ENCODE measurements at places on chromosomes 16 and 17.

DNA sequence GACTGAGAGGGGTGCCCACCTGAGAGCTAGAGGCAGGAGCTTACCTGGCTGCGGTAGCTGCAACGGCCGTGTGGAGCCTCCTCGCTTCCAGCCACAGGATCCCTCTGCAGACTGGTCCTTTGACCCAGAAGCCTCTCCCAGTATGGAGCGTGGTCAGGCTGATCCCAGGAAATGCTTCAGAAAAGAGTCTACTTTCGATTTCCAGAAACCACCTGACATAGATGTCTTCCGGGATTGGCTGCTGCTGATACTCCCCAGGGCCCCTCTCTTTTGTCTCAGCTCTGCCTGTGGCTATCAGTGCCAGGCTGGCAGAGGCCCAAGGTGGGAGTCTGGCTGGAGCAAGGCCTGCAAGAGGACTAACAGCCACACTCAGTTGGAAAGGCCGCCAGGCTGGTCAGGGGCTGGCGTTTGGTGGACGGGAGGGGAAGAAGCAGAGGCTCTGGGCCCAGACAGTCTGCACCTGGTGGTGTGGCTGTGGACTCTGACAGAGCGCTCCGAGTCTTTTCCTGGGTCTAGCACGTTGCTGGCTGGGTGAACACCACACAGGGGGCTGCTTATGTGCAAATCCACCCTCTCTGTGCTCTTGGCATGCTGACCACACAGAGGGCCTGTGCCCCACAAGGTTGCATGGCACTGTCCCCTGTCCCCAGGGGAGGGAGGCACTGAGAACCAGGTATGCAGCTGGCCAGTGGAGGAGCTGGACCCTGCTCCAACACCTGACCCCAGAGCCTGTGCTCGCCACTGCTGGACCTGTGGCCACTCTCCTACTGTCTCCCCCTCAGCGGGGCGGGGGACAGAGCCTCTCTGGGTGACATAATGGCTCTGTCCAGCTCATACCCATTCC lies at the start of gene LGALS3BP:
Gene LGALS3BP, minus strand, starts transcription at position 144 of the 844 bp plus-strand sequence. CDS start 2,732 bp downstream, outside the sequence.
- peak; percentile 16 for DNase-seq

GRCh38 chr16:78894886-78895285 lies 705.7 kb downstream of the MAF start:
- no peak for DNase-seq

GRCh38 chr17:60135951-60136666 lies 13.7 kb upstream of the CA4 start:
- DNase-seq, result no peak

GRCh38 chr16:5605404-5605803 lies 507.8 kb upstream of the EEF2KMT start:
- DNase-seq, result no peak

DNA sequence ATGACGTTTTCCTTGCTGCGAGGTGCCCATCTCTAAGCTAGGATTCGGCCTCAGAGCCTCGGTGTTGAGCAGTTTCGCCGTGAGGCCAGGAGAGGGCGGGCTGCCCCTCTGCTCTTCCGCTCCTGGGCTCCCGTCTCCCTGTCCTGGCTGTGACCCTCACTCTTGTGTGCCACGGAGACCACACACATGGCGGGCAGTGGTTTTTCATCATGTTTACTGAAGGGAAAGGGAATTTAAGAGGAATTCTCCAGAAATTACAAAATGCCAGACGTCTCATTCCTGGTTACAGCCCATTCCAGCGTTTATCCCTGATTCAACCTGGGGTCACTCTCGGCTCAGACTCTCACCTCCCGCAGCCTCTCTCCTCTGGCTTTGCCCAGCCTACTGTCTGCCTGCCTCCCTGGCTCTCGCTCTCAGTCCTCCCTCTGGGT lies 96.8 kb upstream of the ELAC2 start:
- peak; percentile 37 for DNase-seq

GRCh38 chr17:40063187-40063771 lies 514 bp downstream of the THRA start:
- no peak for DNase-seq

GRCh38 chr17:45906927-45907622 lies 12.7 kb downstream of the MAPT start:
- no peak for DNase-seq

DNA sequence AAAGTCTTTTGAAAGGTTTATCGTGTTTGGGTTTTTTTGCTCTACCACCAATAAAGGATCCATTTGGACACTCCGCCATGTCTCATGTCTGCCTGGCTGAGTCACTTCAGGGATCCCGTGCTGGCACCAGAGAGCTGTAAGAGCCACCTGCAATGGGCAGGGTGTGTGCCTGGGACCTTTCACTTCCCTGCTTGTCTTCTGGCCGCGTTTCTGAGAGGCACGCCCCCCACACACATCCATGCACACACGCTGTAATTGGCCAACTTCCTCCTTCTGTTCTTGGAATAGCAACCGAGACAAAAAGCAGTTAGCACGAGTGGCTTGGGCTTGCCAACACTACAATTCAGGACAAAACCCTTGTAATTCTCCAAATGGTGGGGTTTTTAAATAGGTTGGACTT lies 9.8 kb upstream of the SOST start:
- DNase-seq, result no peak

- no peak for DNase-seq
These were observed 2.9 kb upstream of the ABCA6 start for GRCh38 chr17:69144331-69145255.

- DNase-seq, result no peak
These were observed 60.6 kb downstream of the SCNN1B start for GRCh38 chr16:23362460-23363317.

DNA sequence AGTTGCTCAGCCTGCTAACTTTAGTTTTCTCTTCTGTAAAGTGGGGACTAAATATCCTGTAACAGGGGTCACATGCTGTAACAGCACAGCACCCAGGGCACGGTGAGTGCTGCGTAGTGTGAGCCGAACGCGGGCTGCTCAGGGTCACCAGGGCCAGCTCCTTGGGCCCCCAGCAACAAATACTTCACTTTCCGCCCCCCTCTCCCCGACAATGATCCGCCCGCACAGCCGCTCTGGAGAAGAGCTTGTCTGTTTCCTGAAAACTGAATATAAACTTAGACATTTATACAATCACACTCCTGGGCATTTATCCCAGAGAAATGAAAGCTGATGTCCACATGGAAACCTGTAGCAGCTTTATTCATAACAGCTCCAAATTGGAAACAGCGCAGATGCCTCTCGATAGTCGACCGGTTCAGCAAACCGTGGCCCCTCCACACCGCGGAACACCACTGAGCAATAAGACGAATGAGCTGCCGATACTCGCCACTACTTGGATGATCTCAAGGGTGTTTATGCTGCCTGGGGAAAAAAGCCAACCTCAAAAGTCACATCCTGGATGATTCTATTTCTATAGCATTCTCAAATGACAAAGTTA lies 267.2 kb downstream of the PARN start:
- no peak for DNase-seq

- no peak for DNase-seq
These were observed at the start of gene MLKL for GRCh38 chr16:74700438-74701225. MLKL (minus strand) TSS chr16:74700862; CDS start chr16:74695757, 5,105 bp downstream.

DNA sequence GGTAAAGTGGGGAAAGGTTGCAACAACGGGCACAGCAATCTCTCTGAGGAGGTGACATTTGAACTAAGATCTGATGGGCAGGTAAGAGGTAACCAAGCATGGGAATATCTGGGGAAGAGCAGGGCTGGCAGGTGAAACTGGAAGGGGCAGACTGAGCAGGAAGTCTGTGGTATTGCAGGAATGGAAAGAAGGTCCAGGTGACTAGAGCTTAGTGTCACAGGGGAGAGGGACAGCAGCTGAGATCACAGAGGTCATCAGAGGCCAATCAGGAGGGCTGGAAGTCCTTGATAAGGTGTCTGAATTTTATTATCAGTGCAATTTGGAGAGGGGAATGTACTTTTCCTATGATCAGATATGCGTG lies 73.3 kb upstream of the DHX40 start:
- no peak for DNase-seq

GRCh38 chr17:2841606-2842005 lies 45.4 kb downstream of the RAP1GAP2 start:
- DNase-seq, result no peak

- no peak for DNase-seq
These were observed 90.9 kb downstream of the GAS7 start for GRCh38 chr17:10107316-10108165.

GRCh38 chr17:18074566-18075272 lies 13.0 kb upstream of the DRG2 start:
- DNase-seq, result no peak

DNA sequence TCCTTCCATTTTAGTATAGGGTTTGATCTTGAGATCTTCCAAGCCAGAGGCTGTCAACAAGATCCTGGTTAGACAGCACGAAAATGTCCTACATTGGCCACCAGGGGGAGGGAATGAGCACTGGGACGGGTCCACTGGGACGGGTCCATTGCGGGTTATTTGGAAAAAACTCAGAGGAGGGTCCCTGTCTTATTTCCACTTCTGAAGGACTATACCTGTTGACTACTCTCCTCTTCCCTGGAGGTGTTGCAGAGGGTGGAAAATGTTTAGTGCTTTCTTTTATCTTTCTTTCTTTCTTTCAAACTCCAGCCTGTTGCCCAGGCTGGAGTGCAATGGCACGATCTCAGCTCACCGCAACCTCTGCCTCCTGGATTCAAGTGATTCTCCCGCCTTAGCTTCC lies 2.5 kb downstream of the TTLL6 start:
- peak; percentile 24 for DNase-seq

- no peak for DNase-seq
These were observed 111.7 kb downstream of the TANGO6 start for GRCh38 chr16:68954911-68955635.

DNA sequence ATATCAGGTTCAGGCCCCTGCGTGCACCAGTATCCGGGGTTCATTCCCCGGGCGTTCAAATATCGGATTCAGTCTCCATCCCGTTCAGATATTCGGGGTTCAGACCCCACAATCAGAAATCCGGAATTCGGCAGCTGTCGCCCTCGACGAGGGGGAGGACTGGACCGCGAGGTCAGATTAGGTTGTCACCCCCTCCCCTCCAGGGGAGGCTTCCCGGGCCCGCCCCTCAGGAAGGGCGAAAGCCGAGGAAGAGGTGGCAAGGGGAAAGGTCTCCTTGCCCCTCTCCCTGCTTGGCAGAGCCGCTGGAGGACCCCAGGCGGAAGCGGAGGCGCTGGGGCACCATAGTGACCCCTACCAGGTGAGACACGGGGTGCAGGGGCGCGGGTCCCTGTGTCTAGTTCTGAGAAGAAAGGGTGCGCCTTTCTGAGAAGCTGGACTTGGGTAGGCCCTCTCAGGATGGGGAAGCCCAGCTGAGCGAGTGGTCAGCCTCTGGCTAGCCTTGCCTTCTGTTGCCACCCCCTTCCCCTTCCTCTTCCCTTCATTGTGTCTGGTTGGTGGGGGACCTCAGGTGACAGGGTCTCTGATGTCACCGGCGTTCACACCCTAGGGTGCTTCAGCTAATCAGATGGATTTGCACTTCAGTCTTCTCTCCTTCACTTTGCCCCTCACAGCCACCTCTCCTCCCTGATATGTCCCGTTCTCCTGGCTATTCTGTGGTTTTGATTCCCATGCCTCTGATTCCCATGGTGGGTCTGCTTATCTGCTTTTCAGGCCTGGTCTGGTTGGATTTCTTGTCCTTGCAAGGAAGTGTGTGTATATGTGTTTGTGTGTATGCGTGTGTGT lies 844 bp downstream of the TAOK2 start:
- no peak for DNase-seq

DNA sequence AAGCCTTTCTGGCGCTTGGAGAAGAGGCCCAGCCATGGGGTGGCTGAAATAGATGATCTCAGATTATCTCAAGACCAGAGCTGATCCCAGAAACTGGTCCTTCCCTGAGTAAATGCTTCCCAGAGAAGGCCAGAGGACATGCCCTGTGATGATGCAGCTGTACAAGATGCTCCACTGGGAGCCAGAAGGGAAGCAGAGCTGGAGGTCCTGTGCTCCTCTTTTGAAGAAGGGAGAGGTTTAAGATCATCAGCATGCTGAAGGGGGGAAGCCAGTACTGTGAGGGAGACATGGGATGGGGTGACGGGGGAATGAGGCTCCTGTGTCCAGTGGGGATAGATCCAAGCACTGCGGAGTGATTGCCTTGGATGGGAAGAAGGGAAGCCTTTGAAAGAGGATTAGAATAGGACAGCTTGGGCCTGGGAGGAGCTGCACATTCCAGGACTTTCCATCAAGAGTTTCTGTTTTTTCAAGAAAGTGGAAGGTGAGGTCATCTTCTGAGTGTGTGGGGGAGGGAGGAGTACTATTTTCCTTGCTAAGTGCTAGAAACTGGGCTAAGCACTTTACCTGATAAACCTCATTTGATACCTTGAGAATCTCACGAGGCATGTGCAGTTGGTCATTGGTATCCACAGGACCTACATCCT lies 16.4 kb upstream of the ALOX15B start:
- no peak for DNase-seq

DNA sequence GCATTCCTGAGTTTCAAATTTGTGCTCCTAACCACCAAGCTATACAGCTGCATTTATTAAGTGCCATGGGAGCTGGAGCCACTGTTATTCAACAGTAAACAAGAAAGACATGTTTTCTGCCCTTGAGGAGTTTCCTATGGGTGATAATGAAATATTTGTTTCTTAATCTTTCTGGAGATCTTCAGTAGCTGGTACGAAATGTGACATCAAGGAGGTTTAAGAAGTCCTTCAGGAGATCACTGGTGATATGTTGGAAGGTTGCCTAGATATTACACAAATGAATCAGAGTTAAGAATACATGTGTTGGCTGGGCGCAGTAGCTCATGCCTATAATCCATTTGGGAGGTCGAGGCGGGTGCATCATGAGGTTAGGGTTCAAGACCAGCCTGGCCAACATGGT lies 14.9 kb downstream of the RHOT1 start:
- DNase-seq, result no peak

GRCh38 chr17:43467981-43468581 lies 15.7 kb upstream of the DHX8 start:
- DNase-seq, result no peak

DNA sequence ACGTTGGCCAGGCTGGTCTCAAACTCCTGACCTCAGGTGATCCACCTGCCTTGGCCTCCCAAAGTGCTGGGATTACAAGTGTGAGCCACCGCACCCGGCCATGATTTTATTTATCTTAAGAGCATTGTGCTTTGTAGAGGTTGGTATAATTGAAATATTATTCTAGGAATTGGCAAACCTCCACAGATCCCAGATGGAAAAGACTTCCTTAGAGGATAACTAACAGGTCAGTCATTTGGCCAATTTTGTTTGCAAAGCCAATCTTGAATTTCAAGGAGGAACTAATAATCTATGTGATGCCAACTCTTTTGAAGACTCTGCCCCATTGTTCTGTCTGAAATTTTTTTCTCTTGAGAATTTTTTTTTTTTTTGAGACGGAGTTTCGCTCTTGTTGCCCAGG lies 46.7 kb upstream of the SLC5A10 start:
- no peak for DNase-seq

- DNase-seq, result no peak
These were observed 279.6 kb downstream of the SOX9 start for GRCh38 chr17:72400488-72400827.
